NCI-H1694 treated with DMSO at 0.1 percent for 48 hours (cell line): ENCODE measurements at places on chromosomes 7 and 10.

GRCh38 chr7:114263219-114263618 lies 151.4 kb upstream of the FOXP2 start:
- DNase-seq: no peak

- DNase-seq: no peak
These were observed 594.9 kb upstream of the IGFBP3 start for GRCh38 chr7:46515844-46516590.

- peak; percentile 22 for DNase-seq
These were observed 188.5 kb upstream of the BMPER start for GRCh38 chr7:33716581-33717477.

- DNase-seq: no peak
These were observed 3.0 kb downstream of the IKZF1 start for GRCh38 chr7:50307368-50308032.

- no peak for DNase-seq
These were observed 75.3 kb upstream of the GDF10 start for GRCh38 chr10:47224546-47225218.

GRCh38 chr10:49356944-49357343 lies 38.9 kb downstream of the DRGX start:
- DNase-seq: no peak

GRCh38 chr10:86303626-86304025 lies 63.0 kb downstream of the GRID1 start:
- DNase-seq: no peak

GRCh38 chr7:148735141-148735540 lies 36.4 kb downstream of the CUL1 start:
- DNase-seq: no peak

DNA sequence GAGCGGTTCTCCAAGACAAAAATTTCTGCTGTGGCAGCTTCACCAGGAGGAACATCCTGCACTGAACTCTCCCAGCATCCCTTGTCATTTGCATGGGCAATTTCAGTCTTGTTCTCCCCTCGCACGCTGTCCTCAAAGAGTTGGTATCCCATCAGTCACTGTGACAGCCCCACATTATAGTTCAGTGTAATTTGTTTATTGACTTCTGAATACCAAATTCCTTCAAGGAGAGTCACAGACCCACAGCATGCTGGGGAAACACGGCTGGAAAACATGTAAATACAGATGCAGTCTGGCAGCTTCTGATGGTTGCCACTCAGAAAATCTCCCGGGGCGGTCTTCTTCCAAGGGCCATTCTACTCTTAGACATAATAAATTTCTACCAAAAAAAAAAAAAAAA lies 151.0 kb upstream of the NEBL start:
- DNase-seq: no peak

DNA sequence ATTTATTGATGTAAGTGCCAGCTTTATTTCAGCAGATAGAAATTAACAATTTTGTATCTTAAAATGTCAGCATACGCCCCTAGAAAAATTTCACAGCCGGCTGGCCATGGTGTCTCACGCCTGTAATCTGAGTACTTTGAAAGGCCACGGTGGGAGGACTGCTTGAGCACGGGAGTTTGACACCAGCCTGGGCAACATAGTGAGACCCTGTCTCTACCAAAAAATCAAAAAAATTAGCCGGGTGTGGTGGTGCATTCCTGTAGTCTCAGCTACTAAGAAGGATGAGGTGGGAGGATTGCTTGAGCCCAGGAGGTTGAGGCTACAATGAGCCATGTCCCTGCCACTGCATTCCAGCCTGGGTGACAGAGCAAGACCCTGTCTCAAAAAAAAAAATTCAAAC lies 14.1 kb downstream of the GTF2I start:
- DNase-seq: no peak

GRCh38 chr10:49598164-49598856 lies 11.8 kb upstream of the SLC18A3 start:
- peak; percentile 61 for DNase-seq

DNA sequence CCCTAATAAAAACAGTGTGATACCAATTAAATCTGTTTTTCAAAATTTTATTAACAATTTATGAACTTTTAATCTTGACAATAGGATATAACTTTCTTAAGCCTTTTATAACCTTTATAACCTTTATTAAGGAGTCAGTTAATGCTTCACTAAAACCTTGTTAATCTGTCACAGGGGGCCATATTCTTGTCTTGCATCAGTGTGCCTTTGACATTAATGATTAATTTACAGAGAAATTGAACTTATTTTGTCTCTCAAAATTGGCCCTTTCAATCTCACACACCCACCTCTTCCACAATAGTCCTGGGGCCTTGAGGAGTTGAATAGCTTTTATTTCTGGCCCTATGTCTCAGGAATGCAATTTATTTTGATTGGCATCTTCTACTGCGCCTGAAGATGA lies 68.5 kb downstream of the AKR1C4 start:
- no peak for DNase-seq

DNA sequence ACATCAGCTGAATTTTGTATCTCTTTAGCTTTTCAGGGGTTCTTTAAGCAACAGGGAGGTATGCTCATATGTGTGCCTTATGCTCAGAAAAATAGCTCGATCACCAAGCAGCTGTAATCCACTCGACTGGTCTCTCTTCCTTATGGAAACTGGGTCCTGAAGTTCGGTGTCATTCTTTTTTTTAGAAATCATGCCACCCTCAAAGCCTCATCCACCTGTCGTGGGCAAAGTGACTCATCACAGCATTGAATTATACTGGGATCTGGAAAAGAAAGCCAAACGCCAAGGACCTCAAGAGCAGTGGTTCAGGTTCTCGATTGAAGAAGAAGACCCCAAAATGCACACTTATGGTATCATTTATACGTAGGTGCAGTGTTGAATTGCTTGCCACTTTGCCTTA lies 83.6 kb downstream of the FANK1 start:
- no peak for DNase-seq

GRCh38 chr7:44765579-44766415 lies 17.1 kb downstream of the ZMIZ2 start:
- no peak for DNase-seq

DNA sequence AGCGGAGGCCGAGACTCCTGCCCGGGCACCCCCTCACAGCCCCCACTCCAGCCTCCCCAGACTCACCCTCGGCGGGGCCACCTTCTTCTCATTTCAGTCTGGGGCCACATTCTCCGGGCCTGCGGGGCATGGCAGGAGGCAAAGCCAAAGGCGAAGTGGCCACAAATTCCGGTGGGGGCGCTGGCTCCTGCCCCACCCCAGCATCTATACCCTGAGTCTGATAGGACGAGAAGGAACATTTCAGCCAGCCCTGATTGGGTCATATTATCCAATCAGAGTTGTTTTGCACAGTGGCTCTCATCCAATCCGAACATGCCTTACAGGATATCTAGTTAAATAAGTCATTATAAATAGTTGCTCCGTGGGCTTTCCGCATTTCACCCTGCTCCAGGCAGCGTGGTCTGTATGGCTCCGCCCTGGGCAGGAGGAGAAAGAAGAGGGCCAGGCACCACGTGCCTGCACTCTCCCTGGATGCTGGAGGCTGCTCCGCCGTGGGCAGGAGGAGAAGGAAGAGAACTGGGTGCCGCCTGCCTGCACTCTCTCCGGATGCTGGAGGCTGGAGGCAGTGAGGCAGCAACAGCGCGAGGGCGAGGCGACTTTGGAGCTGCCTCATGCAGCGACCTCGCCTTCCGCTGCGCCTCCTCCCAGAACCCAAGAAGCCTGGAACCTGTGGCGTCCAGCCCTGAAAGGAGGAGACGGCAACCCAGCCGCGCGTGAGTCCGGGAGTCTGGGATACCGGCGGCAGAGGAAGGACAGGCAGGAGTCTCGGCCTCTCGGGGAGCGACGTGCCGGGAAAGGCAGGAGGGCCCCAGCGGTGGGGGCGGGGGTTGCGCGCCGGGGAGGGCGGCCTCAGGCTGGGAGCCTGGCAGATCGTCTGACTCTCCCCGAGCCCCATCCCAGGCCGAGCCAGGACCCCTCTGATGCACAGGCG lies 162.9 kb downstream of the ZNF33B start:
- no peak for DNase-seq

DNA sequence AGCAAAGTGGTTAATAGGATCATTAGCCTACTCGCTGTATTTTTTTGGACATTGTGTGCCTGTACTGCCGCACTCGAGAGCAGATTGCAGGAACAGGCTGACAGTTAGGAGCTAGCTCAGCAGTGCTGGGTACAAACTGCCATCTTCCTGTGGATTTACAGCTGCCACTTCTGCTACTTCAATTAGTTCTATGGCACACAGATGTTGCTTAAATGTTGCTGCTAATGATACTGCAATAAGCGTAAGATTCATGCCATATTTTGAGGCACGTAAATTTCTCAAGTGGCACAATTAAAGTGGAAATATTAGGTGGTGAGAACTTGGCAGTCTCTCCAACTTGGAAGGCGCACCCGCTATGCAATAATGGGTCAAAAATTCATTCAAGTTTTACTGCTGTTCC lies 171.9 kb downstream of the EBF3 start:
- DNase-seq: peak; percentile 51

GRCh38 chr7:145928937-145929336 lies 187.7 kb upstream of the CNTNAP2 start:
- no peak for DNase-seq

- no peak for DNase-seq
These were observed 203.0 kb upstream of the MDFIC start for GRCh38 chr7:114718861-114719260.

DNA sequence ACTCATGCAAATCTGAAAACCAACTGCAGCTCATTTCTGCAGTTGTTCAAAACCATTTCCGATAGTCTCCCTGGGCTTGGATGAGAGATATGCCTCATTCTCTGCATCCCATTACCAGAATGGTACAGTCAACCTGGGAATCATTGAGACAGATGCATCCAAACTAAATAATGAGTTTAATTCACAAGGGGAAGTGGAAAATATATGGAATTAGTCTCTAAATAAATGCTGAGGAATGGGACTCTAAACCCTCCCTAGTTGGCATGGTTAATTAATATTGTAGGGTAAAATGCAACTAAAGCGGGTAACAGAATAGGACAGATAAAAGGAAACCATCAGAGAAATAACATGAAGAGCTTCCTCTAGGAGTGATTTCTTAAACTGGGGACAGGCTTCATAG lies 118.9 kb downstream of the AMPH start:
- no peak for DNase-seq

- DNase-seq: no peak
These were observed 310.7 kb downstream of the GALNT17 start for GRCh38 chr7:71442492-71443190.

- DNase-seq: no peak
These were observed 35.5 kb upstream of the DGKI start for GRCh38 chr7:137882261-137882668.

- DNase-seq: no peak
These were observed 83.1 kb downstream of the FAS start for GRCh38 chr10:89073719-89074118.

- DNase-seq: no peak
These were observed 40.1 kb upstream of the CXCL12 start for GRCh38 chr10:44424957-44425356.

DNA sequence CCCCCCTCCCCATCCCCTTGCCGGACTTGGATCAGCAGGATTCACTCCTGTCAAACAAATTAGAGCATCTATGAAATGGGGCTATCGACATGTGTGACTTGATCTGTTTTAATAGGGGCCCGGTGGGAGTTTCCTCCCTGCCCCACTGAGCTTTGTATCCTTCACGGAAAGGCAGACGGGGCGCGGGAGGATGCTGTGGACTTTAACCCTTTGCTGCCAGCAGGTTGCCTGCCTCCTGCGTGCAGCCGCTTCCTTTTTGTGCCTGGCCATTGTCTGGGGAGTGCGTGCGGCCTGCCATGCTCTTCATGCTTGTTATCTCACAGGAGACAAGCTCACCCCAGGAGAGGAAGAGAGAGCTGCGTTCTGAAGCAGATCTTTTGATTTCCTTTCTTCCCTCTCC lies 512.8 kb upstream of the GALNT17 start:
- no peak for DNase-seq

DNA sequence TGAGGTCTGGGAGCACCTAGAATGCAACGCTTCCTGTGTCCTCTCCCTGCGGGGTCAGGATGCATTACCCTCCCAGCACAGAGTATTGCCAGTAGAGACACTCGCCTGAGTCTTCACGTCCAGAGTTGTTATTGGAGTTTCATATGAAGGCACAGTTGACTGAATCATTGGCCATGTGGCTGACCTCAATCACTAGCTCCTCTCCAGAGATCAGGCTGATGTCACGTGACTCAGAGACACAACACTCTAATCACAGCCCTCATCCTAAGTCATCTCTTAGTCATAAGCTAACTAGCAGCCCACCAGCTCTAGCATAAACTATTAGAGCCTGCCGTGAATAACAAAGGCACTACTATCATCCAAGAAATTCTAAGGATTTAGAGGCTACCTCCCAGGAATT lies 107.8 kb downstream of the HECW1 start:
- DNase-seq: no peak

GRCh38 chr7:5093948-5094347 lies 48.3 kb downstream of the RBAK start:
- DNase-seq: no peak

DNA sequence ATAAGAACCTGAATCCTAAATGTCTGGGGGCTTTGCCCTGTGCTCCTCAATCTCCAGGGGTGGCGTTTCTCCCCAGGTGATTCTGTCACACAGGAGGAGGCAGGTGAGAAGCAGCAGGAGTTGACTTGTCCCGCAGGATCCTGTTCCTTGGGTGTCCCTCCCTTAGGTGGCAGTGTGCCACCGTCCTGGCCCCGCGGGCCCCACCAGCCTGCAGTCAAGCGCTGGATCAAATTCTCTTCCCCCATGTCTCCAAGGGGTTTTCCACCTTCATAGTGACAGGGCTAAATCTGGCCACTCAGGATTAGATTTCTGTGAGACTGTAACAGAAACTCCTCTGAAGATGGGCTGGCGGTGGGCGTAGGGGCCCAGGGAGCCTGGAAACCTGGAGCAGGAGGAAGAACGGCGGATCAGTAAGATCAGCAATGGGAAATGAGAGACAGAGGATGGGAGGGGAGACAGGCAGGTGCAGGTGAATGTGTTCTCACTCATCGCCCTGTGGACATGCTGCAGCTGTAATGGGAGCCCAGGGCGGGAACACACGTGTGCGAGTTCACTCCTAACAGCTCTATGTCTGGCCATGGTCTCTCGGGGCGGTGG lies 329.2 kb upstream of the COBL start:
- DNase-seq: no peak

DNA sequence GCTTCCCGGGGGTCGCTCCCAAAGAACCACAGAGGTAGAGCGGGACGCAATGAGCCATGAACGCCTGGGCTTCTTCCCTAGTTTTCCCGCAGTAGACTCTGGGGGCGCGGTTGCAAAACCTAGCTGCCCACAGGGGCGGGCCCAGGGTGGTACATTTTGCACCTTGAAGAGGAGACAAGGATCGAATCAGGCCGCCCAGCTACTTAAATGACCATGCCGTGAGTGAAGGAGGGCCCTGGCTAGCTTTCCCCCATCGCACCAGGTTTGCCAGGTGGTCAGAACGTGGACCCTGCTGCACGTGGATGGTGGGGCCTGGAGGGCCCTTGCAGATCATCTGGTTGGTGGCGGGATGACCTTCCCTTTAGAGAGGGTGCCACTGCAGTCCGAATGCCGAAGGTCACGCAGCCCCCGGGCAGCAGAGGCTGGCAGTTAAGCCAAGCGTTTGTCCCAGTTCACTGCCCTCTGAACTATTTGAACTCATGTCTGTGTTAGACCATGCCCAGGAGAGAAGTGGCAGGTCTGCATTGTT lies 604 bp upstream of the SHTN1 start:
- peak; percentile 13 for DNase-seq

GRCh38 chr10:28331841-28332240 lies 29.0 kb upstream of the MPP7 start:
- DNase-seq: no peak
